Stimulated activated CD4-positive, alpha-beta T cell treated with anti-CD3 and anti-CD28 coated beads, Interleukin-15, amount 100 ng/mL, for 1 hour (primary cell): ENCODE measurements at places on chromosomes 12 and 14.

DNA sequence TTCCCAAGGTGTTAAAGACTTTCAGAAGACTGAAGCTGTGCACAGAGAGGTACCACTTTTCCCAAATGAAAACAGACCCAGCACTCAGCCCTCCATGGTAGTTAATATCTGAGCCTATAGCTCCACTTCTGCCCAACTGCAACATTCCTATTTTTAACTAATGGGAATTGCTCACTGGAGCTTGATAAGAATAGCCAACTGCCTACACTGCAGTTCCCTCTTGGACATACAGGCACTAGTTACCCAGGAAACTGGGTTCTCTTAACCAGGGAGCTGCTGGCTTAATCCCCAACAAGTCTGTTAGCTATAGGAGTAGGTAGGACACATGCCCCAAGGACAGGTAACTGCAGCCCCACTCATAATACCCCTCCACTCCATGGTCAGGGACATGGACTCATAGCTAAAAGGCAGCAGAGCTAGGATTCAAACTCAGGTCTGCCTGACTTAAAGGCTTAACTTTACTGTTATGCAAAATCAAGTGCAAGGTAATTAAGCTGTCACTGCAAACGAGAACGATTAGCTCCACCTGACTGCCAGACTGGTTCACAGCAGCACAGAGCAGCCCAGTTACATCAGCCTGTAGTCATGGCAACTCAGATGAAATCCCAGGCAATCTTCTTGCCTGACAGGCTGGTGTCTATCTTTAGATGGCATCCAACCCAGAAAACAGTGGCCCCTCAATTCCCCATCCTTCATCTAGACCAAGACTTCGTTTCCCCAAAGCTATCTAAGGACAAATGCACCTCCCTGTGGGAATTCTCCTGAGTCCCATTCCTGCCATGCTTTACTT is 77.1 kb upstream of the ACTN1 start:
- no peak for DNase-seq

DNA sequence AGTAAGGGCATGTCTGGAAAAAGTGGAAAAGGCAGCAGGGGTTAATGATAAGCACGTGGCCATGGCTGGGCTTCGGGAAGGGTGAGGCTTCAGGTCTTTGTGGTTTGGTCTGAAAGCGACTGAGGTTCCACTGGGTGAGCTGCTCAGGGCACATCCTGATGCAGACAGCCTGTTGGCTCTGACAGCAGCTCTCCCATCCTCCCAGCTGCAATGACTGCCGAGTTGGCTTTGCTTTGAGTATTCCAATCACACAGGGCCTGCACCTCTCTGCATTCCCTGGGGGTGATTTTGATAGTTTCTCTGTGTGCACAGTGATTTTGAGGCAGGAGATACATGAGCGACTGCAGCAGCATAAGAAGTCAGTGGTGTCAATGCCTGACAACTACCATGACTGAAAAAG is 390.7 kb downstream of the APAF1 start:
- DNase-seq = no peak

- no peak for DNase-seq
Measured at GRCh38 chr14:49505041-49505766, 81.0 kb downstream of the RPS29 start.

- DNase-seq = no peak
Measured at GRCh38 chr12:75650595-75651341, 139.4 kb upstream of the KRR1 start.

DNA sequence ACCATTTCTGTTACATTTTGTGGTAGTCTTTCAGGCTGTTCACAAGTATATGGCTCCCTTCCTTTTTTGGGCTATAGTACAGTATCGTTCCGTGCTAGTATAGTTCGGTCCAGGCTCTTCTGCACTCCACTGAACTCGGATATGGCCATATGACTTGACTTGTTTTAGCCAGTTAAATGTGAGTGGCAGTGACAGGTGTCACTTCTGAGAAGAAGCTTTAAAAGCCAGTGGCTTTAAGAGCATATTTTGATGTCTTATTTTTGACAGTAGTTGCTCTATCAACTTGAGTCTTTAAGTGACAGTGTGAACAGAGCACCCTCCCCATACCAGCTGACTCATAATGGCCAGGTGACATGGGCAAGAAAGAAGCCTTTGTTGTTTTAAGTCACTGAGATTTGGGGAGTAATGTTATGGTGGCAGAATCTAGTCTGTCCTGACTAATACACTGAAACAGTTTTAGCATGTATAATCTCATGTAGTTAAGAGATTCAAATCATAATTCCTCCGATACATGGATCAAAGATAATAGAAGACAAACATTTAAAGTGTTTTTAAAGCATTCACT is 64.6 kb downstream of the ANO4 start:
- no peak for DNase-seq

DNA sequence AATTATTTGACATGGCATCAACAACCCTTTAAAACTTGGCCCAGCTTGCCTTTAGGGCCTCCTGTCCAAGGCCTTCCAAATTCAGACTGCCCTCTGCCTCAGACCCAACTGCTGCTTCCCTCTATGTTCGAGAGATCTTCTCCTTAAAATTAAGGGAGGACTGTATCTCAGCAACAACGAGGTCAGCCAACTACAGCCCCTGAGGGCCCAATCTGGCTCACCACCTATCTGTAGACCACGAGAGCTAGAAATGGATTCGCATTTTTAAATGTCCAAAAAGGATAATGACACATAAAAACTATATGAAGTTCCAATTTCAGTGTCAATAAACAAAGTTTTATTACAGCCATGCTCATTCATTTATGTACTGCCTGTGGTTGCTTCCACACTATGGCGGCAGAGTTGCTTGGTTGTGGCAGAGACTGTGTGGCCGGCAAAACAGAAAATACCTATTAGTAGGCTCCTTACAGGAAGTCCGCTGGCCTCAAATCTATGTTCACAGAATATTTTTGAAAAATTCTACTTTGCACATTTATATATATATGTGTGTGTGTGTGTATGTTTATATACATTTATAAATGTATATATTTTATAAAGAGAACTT is 1026.9 kb downstream of the BCL11B start:
- no peak for DNase-seq

DNA sequence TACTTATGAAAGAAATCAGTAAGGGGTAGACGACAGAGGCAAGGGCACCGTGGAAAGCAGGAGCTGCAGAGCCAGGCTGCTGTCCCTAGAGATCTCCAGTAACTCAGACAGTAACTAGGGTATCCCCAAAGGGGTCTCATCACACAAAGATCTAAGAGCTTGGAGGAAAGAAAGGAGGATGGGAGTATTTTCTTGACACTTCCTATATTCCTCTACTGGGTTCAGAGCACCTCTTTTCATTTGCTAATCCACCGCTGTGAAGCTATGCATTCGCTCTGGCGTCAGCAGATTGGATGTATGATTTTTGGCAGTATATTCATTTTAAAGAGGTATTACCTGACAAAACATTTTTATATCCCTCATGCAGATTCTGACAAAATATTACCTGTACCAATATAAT is 12.6 kb downstream of the USP44 start:
- no peak for DNase-seq

DNA sequence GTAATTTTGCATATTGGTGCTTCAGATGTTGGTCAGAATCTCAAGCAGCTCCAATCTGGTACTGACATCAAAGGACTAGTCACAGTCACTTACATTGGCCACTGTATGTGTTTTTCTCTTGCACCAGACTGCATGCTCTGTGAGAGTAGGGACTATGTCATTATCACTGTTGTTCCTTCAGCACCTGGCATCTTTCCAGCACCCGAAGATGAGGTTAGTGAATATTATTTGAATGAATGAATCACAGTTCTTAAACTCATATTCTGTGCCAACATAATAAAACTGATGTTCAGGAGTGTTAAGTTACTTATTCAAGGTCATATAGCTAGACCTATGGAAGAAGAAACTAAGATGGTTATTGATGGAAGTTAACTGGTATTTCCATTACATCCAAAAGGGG is 204.5 kb upstream of the TBX3 start:
- DNase-seq = no peak

DNA sequence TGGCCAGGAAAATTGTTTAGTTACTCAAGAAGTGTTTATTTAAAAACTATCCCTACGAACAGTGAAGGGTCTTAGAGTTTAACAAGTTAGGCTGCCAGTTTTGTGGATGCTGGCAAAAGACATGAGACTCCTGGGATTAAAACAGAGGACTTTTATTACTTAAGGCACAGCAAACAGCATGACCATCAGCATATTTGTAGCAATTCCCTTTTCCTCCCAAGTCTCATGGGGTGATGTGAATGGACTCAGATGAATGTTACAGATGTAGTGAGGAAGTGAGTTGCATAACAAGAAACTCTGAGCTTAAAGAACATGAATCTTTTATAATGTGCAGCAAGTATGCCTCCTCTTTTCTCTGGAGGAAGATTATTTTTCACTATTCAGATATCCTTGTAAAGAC is 695.8 kb downstream of the RPS29 start:
- DNase-seq = no peak

DNA sequence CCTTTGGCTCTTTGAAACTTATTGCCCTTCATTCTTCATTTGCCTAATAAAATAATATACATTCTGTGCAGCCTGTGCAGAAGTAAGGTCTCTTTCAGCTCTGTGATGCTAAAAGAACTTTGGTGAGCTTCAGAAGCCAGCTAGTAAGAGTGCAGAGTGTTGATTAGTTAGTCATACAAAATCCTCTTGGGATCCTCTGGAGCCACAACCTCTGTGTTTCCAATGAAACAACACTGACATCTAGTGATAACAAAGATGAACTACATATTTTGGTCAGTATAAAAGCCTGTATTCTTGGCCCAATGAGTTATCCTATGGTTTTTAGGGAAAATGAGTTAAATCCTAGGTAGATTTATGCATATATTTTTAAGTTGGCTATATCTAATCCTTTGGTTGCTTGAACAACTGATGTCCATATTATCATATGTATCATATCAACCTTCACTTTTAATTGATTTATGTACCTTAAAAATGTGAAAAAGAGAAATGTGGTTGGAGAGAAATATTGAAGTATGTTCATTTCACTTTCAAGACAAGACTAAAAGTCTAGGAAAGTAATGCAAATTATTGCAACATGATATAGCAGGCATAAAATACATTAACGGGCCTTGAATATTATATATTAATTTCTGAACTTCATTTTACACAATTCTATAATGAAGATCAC is 158.4 kb downstream of the KLHL28 start:
- DNase-seq = no peak

DNA sequence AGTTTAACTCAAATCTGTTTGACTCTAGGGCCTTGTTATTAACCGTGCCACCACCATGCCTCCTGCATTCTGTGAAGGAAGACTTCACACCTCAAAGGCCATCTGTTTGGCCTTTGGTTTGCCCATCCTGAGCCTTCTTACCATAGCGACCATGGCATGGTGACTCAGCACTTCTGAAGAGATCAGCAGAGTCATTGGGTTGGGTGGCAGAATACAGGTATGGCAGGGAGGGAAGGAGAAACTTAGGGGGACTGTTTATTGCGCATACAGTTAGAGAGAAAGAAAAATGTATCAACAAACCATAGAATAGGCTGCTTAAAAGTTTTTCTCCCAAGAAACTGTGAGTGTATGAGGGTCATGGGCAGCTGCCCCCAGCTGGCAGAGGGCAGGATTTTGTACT is 49.2 kb downstream of the DAD1 start:
- DNase-seq = no peak

DNA sequence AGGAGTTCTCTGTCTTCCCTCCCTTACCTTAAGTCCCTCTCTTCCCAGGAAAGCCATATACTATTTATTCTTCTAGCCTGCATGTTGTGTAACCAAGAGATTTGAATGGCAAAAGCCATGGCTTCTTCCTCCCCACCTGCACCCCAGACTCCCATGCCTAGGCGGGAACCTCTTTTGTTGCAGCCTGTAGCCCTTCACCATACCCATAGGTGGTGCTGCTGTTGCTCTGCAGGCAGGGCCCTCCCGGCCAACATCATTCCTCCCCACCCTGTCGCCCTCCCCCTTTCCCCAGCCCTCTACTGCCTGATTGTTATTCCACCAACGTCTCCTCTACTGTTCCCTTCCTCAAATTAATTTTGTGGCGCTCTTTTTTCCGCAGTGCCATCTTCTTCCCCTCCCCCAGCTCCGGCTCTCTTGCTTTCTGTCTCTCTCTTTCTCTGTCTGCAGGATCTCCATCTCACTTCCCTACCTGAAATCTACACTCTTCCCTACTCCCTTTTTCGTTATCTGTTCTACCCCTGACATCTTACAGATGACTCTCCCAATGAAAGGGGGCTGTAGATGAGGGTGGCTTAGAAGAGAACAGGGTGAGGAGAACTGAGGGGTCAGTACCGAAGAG is 13.8 kb downstream of the NGDN start:
- no peak for DNase-seq

- no peak for DNase-seq
Measured at GRCh38 chr12:103791350-103791920, 49.6 kb downstream of the NT5DC3 start.

- no peak for DNase-seq
Measured at GRCh38 chr14:56341766-56342493, 223.7 kb downstream of the PELI2 start.

- no peak for DNase-seq
Measured at GRCh38 chr12:6428326-6428725, 16.4 kb upstream of the CD27 start.

GRCh38 chr14:32339188-32339587 is 10.1 kb downstream of the AKAP6 start:
- no peak for DNase-seq

DNA sequence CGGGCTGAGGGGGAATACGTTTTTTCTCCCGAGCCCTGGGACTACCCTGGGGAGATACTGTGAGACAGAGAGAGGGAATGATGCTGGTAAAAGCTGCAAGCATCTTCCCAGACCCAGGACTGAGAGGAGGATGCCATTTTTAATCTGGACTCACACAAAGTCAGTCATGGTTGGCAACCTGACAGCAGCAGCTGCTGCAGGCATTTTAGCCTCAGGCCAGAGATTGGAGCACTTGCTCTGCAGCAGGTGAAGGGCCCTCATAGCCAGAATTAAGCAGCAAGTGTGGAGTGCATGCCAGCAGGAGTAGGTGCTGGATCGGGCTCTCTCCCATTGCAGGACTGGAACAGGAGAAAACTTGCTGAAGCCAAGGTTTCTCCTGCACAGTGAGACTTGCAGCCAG is 361.1 kb upstream of the CLEC14A start:
- DNase-seq = no peak

DNA sequence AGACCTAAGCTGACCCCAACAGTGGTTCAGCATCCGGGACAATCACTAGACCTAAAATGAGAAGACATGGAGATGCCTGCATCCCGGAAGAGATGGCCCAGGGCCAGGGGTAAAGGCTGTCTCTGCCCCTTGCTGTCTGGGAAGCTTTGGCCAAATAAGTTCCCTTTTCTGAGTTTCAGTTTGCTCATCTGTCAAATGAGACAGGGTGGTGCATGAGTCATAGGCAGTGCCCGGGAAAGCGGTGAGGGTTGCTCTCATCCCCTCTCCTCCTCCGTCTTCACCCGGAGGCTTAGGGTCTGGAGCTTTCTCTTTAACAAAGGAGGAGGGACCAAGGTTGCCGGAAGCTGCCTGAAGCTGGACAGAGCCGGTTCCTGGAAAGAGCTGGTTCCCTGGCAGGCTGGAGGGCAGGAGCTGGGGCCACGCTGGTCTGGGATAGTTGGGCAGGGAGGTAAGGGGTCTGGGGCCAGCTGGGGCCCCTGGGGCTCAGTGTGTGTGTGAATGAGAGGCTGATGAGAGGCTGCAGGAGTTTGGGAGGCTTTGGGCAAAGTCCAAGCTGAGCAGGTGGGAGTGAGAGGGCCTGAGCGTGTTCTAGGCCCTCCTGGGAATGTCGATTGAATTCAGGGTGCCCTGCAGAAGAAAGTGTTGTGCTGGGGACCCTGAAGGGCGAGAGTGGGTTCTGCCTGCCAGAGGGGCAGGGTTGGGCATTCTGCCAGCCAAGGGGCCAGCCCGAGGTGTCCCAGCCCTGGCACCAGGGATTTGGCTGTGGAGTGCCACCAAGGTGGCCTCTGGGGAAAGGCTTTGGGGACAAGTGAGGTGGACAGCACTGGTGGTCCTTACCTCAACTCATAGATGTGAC is at the start of gene SDSL:
Gene SDSL (plus strand): TSS at position 351 of the 856 bp plus-strand sequence. CDS start 5,603 bp downstream, outside the sequence.
- DNase-seq = no peak
